EH (cell line): ENCODE measurements at places on chromosomes 12 and 14.

DNA sequence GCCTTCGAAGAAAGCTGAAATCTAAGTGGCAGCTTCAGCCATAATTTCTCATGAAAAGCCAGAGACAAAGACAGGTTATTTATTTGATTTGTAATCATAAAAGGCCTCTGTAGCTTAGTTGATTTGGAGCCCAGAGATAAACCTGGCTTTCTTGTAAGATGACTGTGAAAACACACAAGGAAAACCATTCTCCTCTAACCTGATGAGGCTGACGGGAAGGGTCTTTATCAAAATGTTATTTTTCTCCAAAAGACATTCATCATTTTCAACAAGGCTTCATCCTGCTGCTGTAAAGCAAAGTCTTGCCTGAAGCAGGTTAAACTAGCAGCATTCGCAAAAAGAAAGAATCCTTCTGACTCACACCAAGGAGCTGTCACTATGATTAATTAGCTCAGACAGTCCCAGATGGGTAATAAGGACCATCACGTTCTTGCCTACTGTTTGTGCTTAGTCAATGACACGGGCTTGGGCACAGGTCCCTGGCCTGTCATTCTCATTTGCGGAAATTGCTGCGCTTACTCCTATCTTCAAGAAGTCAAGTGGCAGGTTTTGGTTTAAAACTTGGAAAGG, 286.6 kb downstream of the C12orf75 start:
- DNase-seq, result peak; percentile 26

GRCh38 chr12:24139035-24139434, 189.6 kb upstream of the SOX5 start:
- no peak for DNase-seq

- peak; percentile 19 for DNase-seq
These were observed 1.4 kb downstream of the JPH4 start for GRCh38 chr14:23577004-23577681.

DNA sequence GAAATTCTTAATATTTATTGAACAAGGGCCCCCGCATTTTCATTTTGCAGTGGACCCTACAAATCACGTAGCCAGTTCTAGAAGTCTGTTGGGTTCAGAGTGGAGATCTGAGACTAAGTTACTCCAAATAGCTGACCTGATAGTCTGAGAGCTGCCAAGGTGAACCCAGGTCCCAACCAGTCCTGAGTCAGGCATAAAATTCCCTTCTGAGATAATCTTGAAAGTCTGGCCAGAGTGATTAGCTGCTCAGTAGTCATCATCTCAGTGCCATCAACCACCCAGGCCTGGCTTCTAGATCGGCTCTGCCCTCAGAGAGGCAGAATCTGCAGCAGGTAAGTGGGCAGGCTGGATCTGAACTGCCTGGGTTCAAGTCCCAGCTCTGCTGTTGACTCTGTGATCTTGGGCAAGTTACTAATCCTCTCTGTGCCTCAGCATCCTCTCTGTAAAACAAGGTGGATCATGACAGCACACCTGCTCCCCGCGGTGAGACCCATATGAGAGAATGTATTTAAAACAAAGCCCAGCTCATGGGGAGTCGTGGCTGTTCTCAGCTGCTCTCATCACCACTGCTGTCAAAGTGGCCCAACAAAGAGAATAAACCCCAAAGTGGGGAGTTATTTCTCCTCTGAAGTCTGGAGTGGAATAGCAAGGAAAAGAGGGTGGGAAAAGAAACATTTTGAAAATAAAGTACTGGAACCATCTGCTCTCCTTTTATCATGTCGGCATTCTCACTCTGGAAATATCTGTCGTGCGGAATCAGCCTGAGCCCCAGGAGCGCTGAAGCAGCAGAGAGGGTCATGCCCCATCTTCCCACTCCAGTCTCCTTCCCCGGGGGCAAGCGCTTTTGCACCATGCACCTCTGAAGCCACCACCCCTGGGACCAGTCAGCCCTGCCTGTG, 193.3 kb downstream of the DPF3 start:
- peak; percentile 25 for DNase-seq

- no peak for DNase-seq
These were observed 14.8 kb downstream of the KCNJ8 start for GRCh38 chr12:21759737-21760136.

DNA sequence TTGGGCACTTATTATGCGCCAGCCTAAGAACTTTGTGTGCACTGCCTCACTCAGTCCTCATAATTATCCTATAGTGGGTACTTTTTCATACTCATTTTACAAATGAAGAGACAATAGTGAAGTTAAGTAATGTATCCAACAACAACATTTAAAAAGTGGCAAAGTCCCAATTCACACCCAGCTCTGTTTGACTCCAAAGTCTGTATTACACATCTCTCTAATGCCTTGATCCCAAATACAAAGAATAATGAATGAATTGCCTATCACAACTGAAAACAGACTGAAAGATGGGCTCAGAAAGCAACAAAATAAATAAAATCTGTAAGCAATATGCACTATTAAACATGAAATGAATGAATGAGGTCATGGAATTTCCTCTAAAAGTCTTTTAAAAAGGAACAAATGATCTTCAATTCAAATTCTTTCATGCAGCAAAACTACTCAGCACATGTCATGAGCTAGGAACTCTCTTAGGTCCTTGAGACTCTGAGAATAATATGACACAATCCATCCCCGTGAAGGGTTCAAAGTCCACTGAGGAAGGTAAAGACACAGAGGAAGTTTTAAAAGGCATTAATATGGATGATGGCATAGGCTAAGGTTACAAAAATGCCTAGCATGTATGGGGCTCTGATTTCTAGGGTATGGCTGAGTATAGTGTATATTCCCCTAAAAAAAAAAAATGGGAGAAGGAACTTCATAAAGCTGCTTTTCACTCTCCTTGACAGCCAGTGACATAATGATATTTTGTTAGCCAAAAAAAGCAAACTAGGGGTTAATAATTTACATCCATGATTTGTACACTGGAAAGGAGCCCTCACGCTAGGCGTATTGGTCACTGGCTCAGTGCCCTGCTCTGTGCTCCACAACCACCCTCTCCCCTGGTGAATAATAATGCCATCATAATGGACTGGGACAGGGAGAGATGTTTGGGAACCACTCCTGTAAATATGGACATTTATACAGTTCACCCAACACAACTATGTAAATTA, 103.4 kb downstream of the SLC2A13 start:
- no peak for DNase-seq

- no peak for DNase-seq
These were observed 4.7 kb downstream of the NT5DC3 start for GRCh38 chr12:103836345-103836744.

- DNase-seq, result no peak
These were observed 2.5 kb upstream of the SNX6 start for GRCh38 chr14:34632411-34632978.
